ENCODE measurements at places on chromosomes 2 and 18.

DNA sequence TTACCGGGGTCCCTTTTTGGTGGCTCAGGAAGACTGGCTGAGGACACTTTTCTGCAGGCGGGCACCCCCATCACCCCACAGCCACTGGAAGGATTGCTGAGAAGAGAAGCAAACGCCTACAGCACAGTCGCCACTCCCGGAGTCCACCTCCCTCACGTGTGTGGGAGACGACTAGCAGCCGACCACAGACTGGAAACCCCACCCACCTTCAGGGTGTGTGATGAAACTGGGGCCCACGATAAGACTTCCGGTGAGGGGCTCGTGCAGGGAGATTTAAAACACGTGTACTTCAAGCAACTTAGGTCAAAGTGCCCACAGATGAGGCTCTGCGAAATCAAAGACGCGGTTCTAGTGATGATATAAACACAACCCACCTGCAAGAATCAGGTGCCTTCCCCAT is 26.3 kb downstream of the MBP start:
- DNase-seq = no peak

- DNase-seq = peak; percentile 12
Observed at GRCh38 chr2:186068139-186068801, 329.7 kb downstream of the FSIP2 start.

DNA sequence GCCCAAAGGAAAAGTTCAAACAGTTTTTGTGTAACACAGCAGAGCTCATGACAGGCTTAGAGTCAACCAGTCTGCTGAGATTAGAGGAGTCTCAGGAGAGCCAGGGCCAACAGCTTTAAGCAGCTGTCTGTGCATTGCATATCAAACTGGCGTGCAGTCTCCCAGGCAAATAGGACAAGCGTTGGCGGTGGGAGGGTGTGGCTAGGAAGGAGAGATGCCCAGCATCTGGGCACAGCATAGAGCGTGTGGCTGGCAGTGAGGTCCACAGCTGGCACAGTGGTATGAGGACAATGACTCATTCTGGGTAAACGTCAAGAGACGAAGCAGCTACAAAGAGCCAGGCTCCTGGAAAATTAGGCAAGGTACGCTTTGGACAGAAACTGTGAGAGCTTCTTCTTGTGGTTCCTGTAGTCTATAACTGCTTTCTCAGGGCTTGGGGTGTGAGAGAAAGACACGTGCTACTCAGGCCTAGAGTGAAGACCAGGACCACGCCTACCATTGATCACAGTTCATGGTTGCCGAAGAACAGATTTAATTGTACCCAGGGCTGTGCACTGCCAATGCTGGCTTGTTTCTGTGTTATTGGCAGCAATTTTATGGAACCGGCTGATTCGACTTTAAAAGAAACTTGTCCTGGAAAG is 14.8 kb downstream of the ZAP70 start:
- peak; percentile 34 for DNase-seq

GRCh38 chr2:30226144-30227032 is 4.9 kb upstream of the LBH start:
- DNase-seq = peak; percentile 94

DNA sequence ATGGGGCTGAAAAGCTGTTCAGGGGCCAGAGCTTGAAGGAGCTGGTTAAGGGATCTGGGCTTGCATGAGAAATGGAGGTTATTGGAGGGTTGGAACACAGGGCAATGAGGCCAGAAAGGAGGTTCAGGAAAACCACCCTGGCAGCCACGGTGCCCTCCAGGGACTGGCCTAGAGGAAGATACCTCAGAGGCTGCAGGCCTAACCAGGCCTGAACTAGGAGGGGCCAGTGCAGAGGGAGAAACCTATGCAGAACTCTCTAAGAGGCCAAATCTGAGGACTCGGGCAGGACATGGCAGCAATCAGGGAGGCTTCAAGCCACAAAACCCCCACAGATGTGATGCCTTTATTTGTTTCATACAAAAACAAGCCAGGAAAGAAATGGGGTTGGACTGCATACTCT is 66.8 kb downstream of the BIN1 start:
- DNase-seq = no peak

DNA sequence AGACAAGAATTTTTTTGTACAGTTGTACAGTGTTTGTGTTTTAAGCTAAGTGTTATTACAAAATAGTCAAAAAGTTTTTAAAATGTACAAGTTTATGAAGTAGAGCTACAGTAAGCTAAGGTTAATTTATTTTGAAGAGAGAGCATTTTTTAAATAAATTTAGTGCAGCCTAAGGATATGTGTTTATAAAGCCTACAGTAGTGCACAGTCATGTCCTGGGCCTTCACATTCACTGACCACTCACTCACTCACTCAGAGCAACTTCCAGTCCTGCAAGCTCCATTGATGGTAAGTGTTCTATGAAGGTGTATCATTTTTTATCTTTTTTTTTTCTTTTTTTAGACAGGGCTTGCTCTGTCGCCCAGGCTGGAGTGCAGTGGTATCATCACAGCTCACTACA is 44.2 kb downstream of the SFXN5 start:
- no peak for DNase-seq

- peak; percentile 62 for DNase-seq
Observed at GRCh38 chr2:69026026-69026425, 13.0 kb downstream of the ANTXR1 start.

DNA sequence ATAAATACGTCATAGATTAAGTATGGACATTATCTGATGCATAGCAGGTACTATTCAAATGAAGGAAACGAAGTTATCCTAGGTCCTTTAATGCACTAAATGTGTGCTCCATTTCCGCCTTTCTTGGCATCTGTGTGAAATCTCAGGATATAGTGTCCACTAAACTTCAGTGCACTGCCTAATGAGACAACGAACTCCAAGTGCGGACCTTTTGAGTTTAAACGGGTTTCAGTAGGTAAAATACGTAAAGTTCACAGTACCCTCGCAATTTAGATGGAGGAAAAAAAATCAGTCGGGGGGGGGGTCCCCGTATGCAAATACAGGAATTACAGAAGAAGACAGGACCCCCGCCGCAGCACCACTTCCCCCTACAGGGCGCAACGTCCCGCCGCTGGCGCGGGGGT is 729 bp upstream of the REL start:
- no peak for DNase-seq

DNA sequence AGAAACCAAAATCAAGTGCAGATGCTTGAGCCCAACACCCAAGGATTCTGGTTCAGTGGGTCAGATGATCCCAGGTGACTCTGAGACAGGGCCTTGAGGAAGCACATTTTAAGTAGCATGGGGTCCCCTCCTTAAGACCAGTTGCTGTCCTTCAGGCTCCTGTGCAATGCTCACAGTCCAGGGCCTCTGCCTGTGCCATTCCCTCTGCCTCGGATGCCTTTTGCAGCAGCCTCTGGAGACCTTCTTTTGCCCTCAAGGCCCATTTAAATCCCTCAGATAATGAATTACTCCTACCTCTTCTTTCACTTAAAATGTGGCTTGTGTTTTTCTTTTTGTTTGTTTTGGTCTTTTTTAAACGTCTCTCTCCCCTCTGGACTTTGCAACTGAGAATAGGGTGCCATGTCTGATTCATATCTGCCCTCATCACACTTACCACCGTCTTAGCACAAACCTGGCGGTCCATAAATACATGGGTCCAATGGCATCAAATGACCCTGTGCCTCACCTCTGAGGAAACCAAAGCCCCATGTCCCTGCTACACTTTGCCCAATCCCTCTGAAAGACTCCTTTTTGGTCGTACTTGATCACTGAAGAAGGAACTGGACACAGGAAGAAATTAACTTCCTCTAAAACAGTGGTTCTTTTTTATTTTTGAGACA is 14.2 kb downstream of the ACTG2 start:
- DNase-seq = no peak

- DNase-seq = no peak
Observed at GRCh38 chr2:86393521-86394491, 47.4 kb upstream of the KDM3A start.

- DNase-seq = no peak
Observed at GRCh38 chr18:10950876-10951630, 198.3 kb downstream of the PIEZO2 start.

GRCh38 chr18:67600181-67601180 is 84.0 kb upstream of the DSEL start:
- peak; percentile 65 for DNase-seq

- peak; percentile 99 for DNase-seq
Observed at GRCh38 chr2:160205505-160205904, 5.4 kb upstream of the ITGB6 start.

GRCh38 chr2:56182420-56182819 is 1.4 kb upstream of the CCDC85A start:
- no peak for DNase-seq

DNA sequence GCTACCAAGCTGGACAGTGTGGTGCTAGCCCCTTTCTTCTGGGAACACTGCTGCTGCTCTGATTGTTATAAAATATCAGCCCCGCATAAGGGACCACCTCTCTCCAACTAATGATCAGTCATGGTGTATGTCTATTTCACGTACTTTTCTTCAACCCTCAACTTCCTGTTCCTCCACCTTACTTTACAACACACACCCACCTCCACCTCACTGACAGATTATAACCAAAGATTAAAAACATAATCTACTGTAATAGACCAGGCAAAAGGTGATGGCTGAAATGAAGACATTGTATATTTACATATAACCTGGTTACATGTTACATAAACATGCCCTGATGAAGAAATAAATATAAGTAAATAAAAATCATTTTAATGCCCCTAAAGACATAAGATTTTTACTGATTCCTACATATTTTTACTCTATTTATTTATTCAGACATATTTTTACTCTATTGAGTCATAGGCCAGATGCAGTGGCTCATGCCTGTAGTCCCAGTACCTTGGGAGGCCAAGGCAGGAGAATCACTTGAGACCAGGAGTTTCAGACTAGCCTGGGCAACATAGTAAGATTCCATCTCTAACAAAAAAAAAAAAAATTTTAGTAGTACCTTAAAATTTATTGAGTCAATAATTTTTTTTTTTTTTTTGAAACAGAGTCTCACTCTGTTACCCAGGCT is 12.8 kb downstream of the STK39 start:
- DNase-seq = no peak

DNA sequence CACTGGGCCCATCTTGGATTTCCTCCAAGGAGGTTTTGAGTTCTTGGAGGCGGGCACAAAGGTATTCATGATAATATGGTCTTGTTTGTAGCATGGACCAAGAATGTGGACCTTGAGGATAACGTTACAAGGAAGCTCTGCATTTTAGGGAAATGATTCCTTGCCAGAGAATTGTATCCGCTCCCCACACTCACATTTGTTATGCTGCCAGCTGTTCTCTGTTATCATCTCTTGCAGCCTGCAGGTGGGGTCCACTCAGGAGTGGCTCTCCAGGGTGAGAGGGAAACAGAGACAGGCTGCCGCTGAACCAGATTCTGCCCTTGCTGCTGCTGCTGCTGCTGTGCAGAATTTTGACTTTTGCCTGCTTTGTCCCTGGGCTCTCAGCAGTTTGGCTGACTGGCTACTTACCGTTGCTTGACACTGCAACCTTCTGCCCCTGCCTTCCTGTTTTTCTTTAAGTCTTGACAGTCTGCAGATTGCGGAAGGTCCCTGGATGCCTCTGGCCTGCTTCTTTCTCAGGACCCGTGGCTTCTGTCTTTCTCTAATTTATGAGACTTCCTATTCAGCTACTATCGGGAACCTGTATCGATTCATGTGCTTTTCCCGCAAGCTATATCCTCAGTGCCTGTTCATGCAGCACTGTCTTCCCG is 122.3 kb upstream of the DOCK10 start:
- peak; percentile 0 for DNase-seq

GRCh38 chr2:129233751-129234406 is 745.6 kb upstream of the RAB6C start:
- peak; percentile 11 for DNase-seq

- DNase-seq = peak; percentile 36
Observed at GRCh38 chr2:219352448-219353023, 20.0 kb upstream of the RESP18 start.

GRCh38 chr2:46717344-46718121 is 198.1 kb downstream of the MCFD2 start:
- peak; percentile 51 for DNase-seq

- DNase-seq = no peak
Observed at GRCh38 chr2:212549463-212549862, 10.9 kb upstream of the ERBB4 start.

GRCh38 chr18:58221060-58221725 is 177.2 kb downstream of the NEDD4L start:
- DNase-seq = peak; percentile 98

- no peak for DNase-seq
Observed at GRCh38 chr2:190599546-190600220, 49.2 kb upstream of the NAB1 start.

- no peak for DNase-seq
Observed at GRCh38 chr2:239943571-239943970, 81.6 kb downstream of the NDUFA10 start.

DNA sequence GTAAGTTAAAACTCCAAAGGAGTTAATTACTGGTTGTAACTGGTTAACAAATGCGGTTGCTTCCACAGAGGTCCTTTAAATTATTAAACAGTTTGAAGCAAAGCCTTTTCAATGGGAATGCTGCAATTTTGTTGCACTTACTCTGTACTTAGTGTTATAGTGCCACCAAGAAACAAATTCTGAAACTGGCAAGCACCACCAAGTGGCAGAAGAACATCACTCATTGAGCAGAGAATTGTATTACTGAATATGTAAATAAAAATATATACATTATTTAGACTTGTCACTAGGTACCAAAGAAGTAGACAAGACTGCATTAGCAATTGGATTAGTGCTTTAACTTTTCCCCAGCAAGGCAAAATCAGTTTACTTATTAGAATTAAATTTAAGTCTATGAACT is 2.6 kb upstream of the TMEFF2 start:
- DNase-seq = peak; percentile 39

DNA sequence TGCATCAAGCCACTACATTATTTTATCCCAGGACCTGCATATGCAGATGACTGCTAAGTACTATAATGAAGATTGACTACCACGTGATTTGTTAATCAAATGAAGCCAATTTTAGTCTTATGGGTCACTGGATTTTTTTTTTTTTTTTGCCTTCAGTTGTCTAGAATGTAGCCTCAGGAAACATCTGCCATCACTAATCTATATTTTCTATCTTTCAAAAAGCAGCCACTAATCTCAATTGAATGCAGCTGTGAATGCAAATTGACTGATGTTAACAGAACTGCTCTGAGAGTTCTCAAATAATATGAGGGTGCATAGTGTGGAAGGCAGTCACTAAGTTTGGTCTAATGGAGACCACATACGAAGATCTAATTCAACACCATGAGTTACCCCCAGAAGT is 106.3 kb downstream of the ABCA12 start:
- DNase-seq = no peak

GRCh38 chr2:38149531-38149930 is 73.6 kb upstream of the CYP1B1 start:
- no peak for DNase-seq

DNA sequence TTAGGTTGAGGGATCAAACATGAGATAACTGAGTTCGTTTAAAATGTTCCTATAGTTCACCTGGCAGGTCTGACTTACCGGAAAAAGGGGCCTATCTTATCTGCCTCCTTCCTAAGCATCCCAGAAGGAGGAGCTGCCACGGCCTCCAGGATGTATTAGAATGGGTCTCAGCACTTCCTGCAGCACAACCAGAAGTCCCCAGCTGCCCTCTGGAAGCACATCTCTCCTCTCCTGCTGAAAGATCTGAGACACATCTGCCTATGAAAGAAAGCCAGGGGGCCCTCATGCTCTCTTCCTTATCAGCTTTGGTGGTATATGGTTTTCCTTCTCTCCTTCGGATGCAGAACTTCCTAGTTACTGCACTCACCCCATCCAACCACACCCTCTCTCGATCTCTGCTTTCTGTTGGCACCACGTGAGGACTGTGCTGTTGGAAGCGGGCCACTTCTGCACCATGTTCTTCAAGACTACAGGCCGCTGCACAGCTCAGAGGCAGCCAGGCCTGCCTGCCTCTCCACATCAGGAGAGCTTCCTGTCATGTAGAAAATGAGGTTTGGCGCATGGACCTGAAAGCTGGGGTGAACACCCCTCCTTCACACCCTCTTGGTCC is 6.5 kb downstream of the IGFBP5 start:
- DNase-seq = no peak
